SJSA1 (cell line): ENCODE measurements at places on chromosomes 4 and X. TPM values are rescaled to one million over a fixed set of nuclear protein-coding genes. Genes with fewer than 3 reads are reported as not detected.

The NRK gene
- total RNA-seq: not detected in 2 replicates

DNA sequence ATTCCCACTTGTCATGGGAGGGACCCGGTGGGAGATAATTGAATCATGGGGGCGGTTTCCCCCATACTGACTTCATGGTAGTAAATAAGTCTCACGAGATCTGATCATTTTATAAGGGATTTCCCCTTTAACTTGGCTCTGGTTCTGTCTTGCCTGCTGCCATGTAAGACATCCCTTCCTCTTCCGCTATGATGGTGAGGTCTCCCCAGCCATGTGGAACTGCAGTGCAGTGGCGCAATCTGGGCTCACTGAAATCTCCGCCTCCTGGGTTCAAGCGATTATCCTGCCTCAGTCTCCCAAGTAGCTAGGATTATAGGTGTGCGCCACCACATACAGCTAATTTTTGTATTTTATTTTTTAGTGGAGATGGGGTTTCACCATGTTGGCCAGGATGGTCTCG, 2.9 kb downstream of the HPGDS start:
- H3K4me1 ChIP-seq: peaks cover 8% of the 10 kb centered on the region; the same call in 1 of the 2 replicates
- H3K36me3 ChIP-seq: no peaks in the 10 kb centered on the region
- H3K4me3 ChIP-seq: no peak overlapping the region
- no peaks in the 10 kb centered on the region for H3K27me3 ChIP-seq
- no peak overlapping the region for H3K27ac ChIP-seq
- no peak for DNase-seq

- H3K27ac ChIP-seq: no peak overlapping the region
- H3K27me3 ChIP-seq: no peaks in the 10 kb centered on the region
- no peaks in the 10 kb centered on the region for H3K36me3 ChIP-seq
- no peaks in the 10 kb centered on the region for H3K4me1 ChIP-seq
These were observed 73.5 kb downstream of the CHRDL1 start for GRCh38 chrX:110722135-110722534.

DNA sequence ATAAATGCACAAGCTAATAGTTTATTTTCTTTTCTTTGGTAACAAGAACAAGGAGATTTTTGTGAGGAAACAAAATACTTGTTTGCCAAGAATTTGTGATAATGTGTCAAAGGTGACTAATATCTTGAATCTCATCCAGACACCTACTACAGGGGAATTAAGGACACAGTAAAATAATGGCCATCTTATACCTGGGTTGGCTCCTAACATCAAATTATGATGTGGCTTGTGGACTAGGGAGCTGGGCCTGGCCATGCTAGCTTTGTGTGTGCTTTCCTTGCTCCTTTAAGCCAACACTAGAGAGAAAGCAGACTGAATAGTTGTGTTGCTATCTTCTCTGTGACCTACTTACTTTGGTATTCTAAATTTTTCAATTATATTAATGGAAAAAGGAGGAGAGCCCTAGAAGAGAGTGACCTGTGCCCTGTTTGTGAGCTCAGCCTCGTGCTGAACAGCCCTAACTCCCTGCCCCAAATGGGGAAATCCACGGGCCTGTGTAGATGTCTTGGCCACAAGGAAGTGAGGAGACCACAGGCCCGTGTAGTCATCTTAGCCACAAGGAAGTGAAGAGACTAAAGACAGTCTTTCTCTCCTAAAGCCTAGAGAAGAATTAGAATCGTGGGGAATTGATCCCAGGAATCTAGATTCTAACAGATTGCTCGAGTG, 23.3 kb downstream of the ARHGAP24 start:
- H3K27me3 ChIP-seq: no peaks in the 10 kb centered on the region
- H3K4me1 ChIP-seq: peaks cover 35% of the 10 kb centered on the region
- no peak overlapping the region for H3K4me3 ChIP-seq
- H3K27ac ChIP-seq: peak overlapping the region; percentile 94
- no peaks in the 10 kb centered on the region for H3K36me3 ChIP-seq
